Suprapubic skin (tissue), 4 donors: ENCODE measurements at places on chromosomes 6 and 20.

- DNase-seq, result no peak
- peaks cover 4% of the 10 kb centered on the region for H3K4me1 ChIP-seq
- no peak overlapping the region for H3K4me3 ChIP-seq
- peaks cover 6% of the 10 kb centered on the region for H3K36me3 ChIP-seq
- no peak overlapping the region for H3K27ac ChIP-seq
These were observed 69.4 kb downstream of the LAMA4 start for GRCh38 chr6:112184951-112185350.

GRCh38 chr6:56329271-56330050, 82.1 kb upstream of the COL21A1 start:
- DNase-seq, result no peak
- H3K36me3 ChIP-seq, result no peaks in the 10 kb centered on the region
- peaks cover 2% of the 10 kb centered on the region for H3K4me1 ChIP-seq
- no peak overlapping the region for H3K27ac ChIP-seq

DNA sequence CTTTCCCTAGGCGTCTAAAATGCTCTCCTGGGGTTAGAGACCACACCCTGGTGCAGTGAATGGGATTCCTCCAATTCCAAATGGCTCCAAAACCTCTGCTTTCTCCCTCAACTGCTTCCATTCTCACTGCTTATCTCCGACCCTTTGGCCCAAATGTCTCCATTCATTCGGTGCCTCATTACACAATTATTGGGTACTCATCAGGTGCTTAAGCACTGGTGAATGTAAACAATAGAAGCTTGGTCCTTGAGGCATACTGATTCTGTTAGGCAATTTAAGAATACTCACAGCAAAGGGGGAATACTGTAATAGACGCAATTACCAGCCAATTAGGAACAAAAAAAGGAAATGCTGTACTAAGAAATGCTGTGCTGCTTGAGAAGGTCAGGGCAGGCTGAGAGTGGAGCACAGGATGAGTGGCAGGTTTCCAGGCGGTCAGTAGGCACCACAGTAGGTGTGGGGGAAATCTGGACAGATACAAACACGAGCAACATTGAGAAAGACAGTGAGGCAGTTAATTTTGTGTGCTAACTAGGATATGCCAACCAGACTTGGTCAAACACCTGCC, 23.0 kb downstream of the GMDS start:
- H3K27me3 ChIP-seq, result no peaks in the 10 kb centered on the region
- H3K27ac ChIP-seq, result no peak overlapping the region
- no peak for DNase-seq
- H3K36me3 ChIP-seq, result no peaks in the 10 kb centered on the region

DNA sequence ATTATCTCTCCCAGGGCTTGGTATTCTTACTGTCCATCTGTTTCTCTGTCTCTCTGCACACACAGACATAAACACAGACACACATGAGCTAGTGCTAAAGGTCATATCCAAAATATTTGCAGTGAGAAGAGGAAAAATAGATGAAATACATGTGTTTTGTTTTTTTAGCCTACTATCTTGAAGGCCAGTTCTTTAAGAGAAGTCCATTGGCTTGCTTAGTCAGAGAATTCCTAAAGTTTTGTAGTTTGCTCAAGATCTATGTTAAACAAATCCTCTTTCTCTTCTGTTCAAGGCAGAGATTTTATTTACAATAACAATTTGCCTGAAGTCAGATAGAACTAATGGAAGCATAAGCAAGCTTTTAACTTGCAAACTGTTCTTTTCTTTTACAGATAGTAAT, 120.0 kb upstream of the AKIRIN2 start:
- no peaks in the 10 kb centered on the region for H3K36me3 ChIP-seq
- no peaks in the 10 kb centered on the region for H3K27me3 ChIP-seq
- DNase-seq, result no peak
- H3K27ac ChIP-seq, result no peak overlapping the region
- H3K4me3 ChIP-seq, result no peak overlapping the region
- peaks cover 4% of the 10 kb centered on the region for H3K4me1 ChIP-seq

DNA sequence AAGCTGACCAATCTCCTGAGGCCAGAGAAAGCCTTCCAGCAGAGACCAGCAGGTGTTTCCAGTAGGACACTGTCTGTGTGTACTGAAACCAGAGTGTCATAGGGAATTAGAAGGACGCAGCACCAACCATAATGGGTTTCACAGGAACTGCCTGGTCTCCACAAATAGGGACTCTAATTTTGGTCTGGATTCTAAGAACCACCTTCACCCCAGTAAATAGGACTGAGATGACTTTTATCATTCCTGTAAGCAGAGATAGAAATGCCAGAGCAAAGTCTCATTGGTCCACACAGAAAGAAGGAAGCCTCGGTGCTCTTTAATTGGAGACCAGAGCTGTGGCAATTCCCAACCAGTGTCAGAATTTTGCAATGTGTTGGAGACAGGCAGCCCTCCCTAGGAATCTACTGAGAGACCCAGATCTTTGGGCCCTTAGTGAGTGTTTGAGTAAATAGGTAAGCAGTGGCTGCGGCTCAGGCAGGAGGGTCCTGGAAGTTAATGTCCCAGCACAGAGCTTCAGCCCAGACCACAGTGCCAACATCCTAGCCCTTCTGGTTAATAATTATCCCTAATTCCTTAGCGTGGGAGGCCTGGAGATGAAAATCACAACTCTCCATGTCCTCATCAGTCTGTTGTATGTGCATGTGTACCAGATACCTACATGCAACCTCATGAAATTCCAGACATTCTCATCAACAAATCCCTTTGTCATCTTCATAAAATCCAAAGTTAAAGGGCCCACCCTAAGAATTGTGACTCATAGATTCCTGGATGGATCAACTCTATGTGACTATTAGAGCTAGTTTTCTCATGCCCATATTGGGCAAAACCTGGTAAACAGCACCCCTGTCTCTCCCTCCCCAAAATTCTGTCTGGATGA, 81.2 kb downstream of the UNC5CL start:
- no peaks in the 10 kb centered on the region for H3K36me3 ChIP-seq
- no peak for DNase-seq

- DNase-seq, result no peak
- no peaks in the 10 kb centered on the region for H3K4me1 ChIP-seq
- H3K4me3 ChIP-seq, result no peak overlapping the region
- no peak overlapping the region for H3K27ac ChIP-seq
These were observed 830.6 kb downstream of the KIF16B start for GRCh38 chr20:15742627-15743026.

- no peaks in the 10 kb centered on the region for H3K36me3 ChIP-seq
- peaks cover 4% of the 10 kb centered on the region for H3K4me1 ChIP-seq
- H3K4me3 ChIP-seq, result no peak overlapping the region
- no peak overlapping the region for H3K27ac ChIP-seq
- no peaks in the 10 kb centered on the region for H3K27me3 ChIP-seq
- no peak for DNase-seq
These were observed 6.9 kb upstream of the OSER1 start for GRCh38 chr20:44217342-44218092.

DNA sequence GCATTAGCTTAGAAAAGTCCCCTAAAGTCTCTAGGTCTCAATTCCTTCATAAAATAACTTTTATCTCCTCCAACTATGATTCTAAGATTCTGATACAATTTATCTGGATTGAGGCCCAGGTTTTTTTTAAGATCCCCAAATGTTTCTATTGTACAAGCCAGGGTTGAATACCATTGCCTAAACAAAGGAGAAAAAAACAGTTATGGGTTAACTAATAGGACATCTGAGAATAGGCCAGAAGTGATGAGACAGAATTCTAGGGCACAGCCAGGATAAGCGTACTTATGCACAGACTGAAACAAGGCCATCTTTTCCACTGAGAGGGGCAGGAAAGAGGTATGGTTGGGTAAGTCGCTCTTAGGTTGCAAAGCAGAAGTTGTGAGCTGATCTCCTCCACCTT, 26.4 kb downstream of the EPB41L2 start:
- no peak overlapping the region for H3K4me3 ChIP-seq
- no peaks in the 10 kb centered on the region for H3K36me3 ChIP-seq
- H3K4me1 ChIP-seq, result peaks cover 6% of the 10 kb centered on the region
- H3K27me3 ChIP-seq, result no peaks in the 10 kb centered on the region
- DNase-seq, result no peak
- no peak overlapping the region for H3K27ac ChIP-seq
